ENCODE measurements at places on chromosomes 5 and 9. TPM values are rescaled to one million over a fixed set of nuclear protein-coding genes. Genes with fewer than 3 reads are reported as not detected.

The PCDHA6 gene
- 0.22 TPM for total RNA-seq

The TCF7 gene
- 1.4 TPM for total RNA-seq

The TMC1 gene
- not detected for total RNA-seq

The RBM22 gene
- 25.8 TPM for total RNA-seq

The BHMT2 gene
- 4.4 TPM for total RNA-seq

The C9orf78 gene
- total RNA-seq: 66.0 TPM

The TAS2R1 gene
- not detected for total RNA-seq

The INVS gene
- total RNA-seq: 17.0 TPM

The ALAD gene
- 9.7 TPM for total RNA-seq

The CER1 gene
- not detected for total RNA-seq

The TRIM32 gene
- total RNA-seq: 41.9 TPM

The COL5A1 gene
- total RNA-seq: 897 TPM

The FOXD4 gene
- total RNA-seq: not detected

The CERCAM gene
- total RNA-seq: 525 TPM

The AGXT2 gene
- not detected for total RNA-seq

The C1QTNF3 gene
- 0.11 TPM for total RNA-seq

The GABRA6 gene
- not detected for total RNA-seq

The NR4A3 gene
- 1.4 TPM for total RNA-seq

The LHX3 gene
- not detected for total RNA-seq

The ISL1 gene
- not detected for total RNA-seq

The DDX4 gene
- total RNA-seq: not detected

The ANXA2R gene
- total RNA-seq: 1.2 TPM

The RNF183 gene
- not detected for total RNA-seq

The ORM2 gene
- total RNA-seq: not detected

The PCDHGA6 gene
- total RNA-seq: 5.4 TPM

The PFN3 gene
- total RNA-seq: not detected

The LRRC70 gene
- total RNA-seq: 0.51 TPM

The ADAMTS6 gene
- total RNA-seq: 62.5 TPM

The PPP3R2 gene
- total RNA-seq: not detected

All from GM23248 (cell line).